PC-9 (cell line): ENCODE measurements at places on chromosomes 3 and 15. TPM values are rescaled to one million over a fixed set of nuclear protein-coding genes. Genes with fewer than 3 reads are reported as not detected.
A peak's percentile ranks its signal among the peaks of the same experiment; 100 is the strongest.

DNA sequence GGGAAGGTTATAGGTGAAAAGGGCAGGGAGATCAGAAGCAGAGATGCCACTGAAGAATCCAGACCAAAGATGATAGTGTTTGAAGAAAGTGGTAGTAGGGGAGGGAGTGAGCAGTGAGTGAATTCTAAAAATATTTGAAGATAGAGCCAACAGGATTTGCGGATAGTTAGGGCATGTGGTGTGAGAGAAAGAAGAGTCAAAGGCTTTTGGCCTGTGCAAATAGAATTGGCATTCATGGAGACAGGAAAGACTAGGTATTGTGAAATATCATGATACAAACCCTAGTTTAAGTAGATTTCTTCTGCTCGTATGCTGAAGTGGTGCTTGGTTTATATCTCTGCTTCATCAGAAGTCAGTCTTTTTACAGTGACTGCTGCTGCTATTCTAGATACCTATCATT, 224.2 kb upstream of the CFAP20DC start:
- DNase-seq: no peak

- DNase-seq: no peak
Measured at GRCh38 chr3:49813497-49814174, at the start of gene UBA7. Gene UBA7 (minus strand): TSS chr3:49813953. CDS start chr3:49813787, 166 bp downstream.

GRCh38 chr15:99842071-99842470, 108.8 kb upstream of the LYSMD4 start:
- DNase-seq: no peak

DNA sequence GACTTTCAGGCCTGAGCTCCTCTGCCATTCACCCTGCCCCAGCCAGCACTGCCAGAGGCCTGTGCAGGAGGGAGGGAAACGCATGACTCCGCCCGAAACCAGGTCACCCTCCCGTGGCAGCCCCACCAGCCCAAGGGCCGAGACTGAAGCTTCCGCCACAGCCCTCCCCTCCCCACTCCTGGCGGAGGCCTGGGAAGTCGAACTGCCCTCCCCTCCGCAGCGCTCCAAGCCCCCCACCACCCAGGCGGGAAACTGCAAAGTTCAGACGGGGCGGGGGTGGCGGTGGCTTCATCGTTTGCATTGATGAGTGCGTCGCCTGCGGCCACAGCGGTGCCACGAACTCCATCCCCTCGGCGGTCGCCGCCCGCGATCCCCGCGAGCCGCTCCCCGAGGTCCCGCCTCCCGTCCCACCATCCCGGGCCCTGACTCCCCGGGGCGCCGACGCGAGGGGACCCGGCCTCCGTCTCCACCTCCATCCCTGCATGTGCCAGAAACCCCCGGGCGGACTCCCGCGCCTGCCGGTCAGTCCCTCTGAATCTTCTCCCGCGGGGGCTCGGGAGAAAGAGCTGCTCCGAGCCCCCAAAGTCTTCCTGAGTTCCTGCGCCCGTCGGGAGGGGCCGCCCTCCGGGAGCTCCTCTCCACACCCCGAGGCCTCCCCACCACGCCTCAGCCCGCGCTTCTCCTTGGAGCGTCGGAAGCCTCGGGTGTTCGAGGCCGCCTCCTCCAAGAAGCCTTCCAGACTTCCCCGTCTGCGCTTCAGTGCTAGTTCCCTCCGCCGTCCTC, 698 bp downstream of the MELTF start:
- peak; percentile 57 for DNase-seq

- DNase-seq: peak; percentile 61
Measured at GRCh38 chr3:99108508-99108907, 207.0 kb upstream of the DCBLD2 start.

TRAIP gene
- 18.1 and 20.6 TPM in 2 replicates for total RNA-seq

GRCh38 chr3:149333176-149333859, at the start of gene TM4SF18:
Gene TM4SF18 (minus strand): TSS chr3:149333636. CDS start chr3:149333382, 254 bp downstream.
- no peak for DNase-seq

TNFSF10 gene
- 18.3 and 21.4 TPM in 2 replicates for total RNA-seq

DNA sequence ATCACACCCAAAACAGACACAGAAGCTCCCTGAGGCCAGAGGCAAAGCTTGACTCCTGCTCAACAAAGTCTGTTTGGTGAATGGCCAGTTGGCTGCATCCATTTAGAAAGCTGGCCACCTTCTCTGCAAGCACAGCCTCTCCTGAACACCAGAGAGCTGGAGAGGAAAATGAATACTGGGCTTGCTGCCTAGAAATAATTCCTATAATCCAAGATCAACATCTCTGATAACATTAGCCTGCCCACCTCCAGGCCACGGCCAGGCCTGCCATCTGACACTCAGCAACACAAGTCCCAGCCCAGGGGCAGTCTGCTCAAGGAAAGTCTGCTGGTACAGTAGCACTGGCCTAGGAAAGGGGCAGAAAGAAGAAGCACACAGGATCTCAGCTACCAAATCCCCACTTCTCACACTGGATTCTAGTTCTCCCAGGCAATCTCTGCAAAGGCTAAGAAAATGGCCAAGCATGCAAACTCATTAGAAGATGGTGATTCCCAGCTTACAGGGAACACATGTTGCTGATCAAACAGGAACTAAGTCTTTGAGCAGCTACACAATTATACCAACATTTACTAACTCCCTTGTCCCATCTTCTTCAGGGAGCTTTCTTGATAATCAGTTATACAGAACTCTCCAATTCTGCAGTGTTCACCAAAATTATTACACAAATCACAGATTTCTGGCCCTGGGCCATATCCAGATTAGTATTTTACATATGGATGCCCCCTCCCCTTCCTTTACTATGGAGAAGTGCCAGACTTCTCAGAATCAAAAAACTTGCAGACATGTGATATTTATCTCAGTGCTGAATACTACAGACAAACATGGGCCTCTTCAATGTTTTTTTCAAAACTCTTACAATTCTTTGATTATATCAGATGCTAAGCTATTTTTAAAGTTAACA, 9.9 kb downstream of the TBC1D2B start:
- DNase-seq: no peak
